Astrocyte of the spinal cord (primary cell): ENCODE measurements at places on chromosomes 11 and 22.

DNA sequence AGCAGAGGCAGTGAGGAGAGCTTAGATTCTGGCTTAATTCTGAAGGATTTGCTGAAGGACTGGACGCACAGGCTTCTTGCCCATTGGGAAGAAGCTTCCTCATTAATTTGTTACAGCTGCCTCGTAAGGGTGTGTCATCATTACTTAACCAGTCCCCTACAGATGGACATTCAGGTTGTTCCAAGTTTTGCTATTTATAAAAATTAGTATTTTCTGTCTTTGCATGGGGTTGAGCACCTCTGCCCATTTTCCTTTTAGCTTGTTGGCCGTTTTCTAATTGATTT lies 38.1 kb downstream of the CAPN1 start:
- DNase-seq, result no peak

GRCh38 chr22:22384668-22385244 lies 123.8 kb downstream of the ZNF280B start:
- no peak for DNase-seq

DNA sequence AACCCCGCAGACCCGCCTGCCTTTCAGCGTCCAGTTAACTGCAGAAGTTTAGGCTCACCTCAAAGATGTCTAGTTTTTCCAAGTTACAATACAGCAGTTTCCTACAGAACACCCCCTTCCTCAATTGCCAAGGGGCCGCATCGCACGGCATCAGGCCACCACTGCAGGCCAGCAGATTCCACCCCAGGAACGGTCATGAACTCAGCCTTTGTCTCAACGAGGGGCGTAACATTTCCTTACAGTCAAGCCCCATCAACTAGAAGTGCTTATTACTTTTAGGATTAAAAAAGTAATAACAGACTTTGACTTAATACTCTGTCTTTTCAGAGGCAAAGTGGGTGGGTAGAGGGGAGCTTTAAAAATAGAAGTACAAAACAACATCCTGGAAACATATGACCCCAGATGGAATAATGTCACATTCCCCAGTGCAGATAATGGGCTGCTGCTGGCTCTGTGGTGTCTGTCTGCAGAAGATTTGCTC lies 36.3 kb downstream of the PPP2R1B start:
- DNase-seq, result peak; percentile 58

DNA sequence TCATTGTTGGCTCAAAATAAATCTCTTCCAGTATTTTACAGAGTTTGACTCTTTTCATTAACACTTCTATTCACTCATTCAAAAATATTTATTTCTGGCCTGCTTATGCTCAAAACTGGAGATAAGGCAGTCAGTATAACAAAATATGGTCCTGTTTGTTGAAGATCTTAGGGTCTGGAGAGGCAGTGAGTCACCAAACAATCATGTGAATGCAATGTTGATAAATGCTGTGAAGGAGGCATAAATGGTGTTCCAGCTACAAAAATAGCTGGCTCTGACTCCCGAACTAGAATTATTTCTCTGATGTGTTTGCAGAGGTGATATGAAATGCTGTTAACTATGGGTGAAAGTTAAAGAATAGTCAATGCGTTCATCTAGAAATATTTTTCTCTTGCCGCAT lies 390.6 kb downstream of the AASDHPPT start:
- DNase-seq, result peak; percentile 71

GRCh38 chr11:70834984-70835560 lies 417.3 kb downstream of the SHANK2 start:
- DNase-seq, result no peak

DNA sequence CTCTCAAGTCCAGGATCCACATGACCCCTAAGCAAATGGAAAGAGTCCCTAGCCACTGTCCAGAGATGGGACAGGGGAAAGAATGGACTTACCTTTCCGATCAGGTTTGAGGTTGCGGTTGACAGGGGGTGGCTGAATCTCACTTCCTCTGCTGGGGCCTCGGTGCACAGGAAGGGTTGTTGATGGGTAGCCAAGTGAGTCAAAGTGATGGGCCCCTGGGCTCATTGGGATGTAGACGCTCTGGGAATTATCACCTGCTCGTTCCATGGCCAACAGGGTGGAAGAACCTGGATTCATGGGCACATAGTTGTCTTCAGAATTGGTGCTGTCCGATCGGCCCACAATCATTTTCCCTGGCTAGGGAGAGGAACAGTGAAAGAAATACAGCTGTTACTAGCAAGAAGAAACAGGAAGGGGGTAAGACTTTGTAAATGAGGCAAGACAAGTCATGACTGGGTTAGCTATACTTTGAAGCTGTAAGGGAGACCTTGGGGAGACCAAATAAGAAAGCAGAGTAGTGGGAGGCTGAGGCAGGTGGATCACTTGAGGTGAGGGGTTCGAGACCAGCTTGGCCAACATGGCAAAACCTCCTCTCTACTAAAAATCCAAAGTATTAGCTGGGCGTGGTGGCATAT lies 34.7 kb downstream of the USP35 start:
- DNase-seq, result no peak

DNA sequence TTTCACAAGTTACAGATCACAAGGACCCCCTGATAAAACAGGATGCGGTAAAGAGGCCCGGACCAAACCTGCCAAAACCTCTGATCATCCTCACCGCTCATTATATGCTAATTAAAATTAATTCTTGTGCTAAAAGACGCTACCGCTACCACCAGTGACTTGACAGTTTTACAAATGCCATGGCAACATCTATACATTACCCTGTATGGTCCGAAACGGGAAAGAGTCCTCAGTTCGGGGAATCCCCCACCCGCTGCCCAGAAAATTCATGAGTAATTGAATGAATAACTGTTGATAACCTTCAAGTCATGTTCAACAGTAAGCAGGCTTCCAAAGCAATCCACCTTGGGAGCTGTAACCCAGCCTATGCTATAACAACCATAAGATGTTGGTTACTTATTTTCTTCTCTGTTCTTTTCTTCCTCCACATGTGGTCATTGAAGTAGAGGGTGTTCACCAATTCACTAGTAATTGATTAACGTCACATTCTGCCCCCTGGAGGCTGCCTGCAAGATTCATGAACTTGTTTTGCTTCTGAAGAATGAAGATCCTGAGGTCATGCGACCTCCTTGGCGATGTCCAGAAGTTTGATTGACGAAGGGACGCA lies 20.6 kb downstream of the APOBEC3H start:
- DNase-seq, result peak; percentile 35

DNA sequence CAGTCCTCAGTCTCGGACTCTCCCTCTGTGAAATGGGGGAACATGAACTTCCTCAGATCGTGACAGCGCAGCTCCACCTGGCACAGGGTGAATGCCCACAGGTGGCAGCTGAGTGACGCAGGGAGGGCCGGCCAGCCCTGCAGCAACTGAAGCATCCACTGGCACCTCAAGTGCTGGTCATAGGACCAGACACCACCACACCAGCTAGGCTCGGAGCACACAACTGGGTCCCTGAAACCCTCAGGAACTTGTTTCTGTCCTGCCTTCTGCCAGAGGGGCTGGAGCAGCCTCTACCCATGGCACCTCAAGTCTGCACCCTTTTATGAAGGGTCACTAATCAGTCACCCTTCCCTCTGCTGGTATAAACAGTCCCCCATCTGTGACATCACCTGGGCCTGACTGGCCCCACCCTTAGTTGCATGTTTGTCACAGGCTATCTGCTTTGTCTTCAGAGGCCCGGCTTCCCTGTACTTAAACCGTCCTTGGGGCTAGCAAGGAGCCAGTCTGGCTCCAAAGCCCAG lies 7.4 kb upstream of the CDC42BPG start:
- no peak for DNase-seq

- DNase-seq, result no peak
Measured at GRCh38 chr11:36790526-36790925, 192.5 kb upstream of the RAG2 start.

- DNase-seq, result no peak
Measured at GRCh38 chr11:117303646-117304315, 12.3 kb downstream of the BACE1 start.

DNA sequence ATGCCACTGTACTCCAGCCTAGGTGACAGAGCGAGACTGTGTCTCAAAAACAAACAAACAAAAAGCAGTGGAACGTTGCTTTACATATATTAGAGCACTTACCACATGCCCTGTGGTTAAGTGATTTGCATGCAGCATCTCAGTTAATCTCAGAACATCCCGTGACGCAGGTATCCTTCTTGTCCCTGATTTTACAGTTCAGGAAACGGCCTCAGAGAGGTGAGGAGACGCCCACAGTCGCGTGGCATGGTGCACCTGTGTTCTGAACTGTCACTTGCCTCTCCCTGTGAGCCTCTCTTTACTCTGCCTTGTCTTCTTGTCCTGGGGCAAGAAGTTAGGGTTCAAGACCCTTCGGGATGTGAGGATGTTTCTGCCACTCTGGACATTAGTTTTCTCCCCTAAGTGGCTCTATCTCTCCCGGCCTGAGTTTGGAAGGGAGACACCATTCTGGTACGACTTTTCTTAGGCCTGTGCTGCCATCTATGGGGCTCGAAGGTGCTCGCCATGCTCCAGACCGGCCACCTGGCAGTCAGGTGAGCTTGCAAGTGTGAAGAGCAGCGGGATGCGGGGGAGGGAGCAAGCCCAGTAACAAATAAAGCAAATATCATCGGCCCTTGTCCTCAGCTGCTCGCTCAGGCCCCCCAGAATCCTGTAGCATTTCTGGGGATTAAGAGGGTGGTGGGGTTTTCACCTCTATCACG lies 25.6 kb downstream of the YWHAH start:
- peak; percentile 62 for DNase-seq

- DNase-seq, result no peak
Measured at GRCh38 chr11:36356201-36356600, 60.1 kb downstream of the PRR5L start.

GRCh38 chr11:74639533-74639932 lies 47.2 kb downstream of the POLD3 start:
- DNase-seq, result no peak

- DNase-seq, result no peak
Measured at GRCh38 chr11:118282606-118283005, 18.5 kb upstream of the MPZL2 start.

DNA sequence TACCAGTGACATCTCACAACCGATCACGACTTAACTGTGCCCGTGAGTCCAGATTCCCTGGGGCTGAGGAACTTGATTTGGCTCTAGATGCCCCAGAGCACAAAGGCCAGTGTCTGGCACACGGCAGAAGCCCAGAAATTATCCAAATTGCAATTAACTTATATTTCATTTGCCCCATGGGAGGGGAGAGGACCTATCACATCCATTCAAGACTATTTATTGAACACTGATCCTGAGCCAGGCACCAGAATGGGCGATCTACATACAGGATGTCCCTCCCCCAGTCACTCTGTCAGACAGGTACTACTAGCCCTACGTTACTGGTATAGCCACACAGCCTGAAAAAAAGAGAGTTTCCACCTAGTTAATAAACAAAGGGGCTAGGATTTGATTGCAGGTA lies 5.1 kb downstream of the DNAL4 start:
- no peak for DNase-seq

DNA sequence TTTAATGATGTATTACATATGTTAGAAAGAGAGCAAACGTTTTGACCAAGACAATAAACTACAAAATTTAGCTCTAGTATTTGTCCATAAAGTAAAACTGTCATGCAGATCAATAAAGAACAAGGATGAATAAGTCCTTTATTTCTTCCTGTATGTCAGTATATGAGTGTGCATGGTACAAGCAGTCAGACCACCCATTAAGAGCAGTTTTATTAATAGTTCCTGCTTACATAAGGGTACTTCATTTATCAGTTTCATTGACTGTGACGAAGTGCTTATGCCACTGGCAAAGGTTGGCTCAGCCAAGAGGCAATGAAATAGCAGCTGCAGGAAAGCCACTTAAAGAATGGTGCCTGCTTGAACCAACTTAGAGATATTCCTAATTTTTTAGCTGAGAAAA lies 913.0 kb upstream of the CNTN5 start:
- no peak for DNase-seq

DNA sequence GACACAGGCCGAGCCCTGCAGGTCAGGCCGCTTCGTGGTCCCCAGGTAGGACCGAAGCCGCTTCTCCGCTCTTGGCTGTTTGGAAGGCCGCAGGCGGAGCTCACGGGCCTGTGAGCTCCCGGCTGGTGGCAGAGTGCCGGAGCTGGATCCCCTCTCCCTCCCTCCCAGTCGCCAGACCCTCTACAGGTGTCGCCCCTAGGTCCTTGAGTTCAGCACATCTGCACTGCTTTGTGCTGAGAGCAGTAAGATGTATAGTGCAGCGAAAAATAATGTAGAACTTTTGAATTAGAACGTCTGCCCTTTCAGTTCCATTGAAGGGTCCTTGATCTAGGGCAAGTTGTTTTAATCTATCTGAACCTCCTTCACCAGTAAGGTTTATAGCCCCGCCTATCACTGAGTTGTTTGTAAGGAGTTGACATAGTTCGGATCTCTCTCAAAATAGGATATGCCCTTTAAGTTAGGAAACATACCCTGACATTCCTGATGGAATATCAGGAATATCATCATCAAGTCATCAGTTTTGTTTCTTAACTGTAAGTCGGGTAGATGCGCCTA lies 419 bp downstream of the ANKRD49 start:
- no peak for DNase-seq

DNA sequence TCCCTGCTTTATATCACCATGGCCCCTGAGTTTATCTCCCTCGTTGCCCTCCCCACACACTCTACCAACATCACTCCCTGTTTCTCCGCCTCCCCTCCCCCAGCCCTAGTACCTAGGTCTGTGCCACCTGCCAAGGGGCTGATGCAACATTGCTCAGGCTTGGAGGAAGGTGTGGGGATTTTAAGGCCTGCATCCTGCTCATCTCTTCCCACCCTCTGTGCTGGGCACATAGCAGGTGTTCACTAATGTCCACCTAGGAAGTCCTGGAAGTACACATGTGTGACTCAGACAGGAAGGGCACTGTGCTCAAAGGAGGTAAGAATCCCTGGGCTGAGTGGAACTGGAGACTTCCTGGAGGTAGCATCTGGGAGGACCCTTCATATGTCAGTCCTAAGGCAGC lies 37.0 kb downstream of the PDE2A start:
- DNase-seq, result no peak

DNA sequence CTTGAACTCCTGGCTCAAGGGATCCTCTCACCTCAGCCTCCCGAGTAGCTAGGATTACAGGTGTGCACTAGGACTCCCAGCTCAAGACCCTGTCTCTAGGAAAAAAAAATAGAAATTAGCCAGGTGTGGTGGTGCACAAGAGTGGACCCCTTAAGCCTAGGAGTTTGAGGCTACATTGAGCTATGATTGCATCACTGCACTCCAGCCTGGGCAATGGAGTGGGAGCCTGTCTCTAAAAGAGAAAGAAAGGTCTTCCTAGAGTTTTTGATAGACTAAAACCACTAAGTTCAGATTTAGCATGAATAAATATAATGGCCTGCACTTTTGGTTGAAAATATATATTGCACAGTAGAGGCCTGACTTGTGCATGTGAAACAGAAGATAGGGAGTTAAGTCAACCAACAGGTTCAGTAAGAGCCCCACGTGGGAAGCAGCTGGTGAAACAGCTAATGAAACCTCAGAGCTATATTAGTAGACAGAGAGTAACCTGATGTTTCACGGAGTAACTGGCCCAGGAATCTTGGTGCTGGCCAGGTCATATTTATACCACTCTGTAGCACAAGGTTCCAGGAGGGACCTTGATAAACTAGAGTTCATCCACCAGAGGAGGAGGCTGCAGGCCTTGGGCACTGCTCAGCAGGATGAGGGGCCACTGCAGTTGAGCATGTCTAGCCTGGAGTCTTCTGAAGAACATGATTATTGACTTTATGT lies 4.6 kb upstream of the MICAL3 start:
- DNase-seq, result no peak

- no peak for DNase-seq
Measured at GRCh38 chr11:37721485-37721884, 1123.4 kb upstream of the RAG2 start.

- DNase-seq, result no peak
Measured at GRCh38 chr11:20474176-20474881, 86.8 kb downstream of the PRMT3 start.

GRCh38 chr11:112719736-112720525 lies 241.3 kb upstream of the NCAM1 start:
- DNase-seq, result no peak

- no peak for DNase-seq
Measured at GRCh38 chr11:35365961-35366360, 53.4 kb downstream of the SLC1A2 start.
